ENCODE measurements at places on chromosomes 3 and 15. TPM values are rescaled to one million over a fixed set of nuclear protein-coding genes. Genes with fewer than 3 reads are reported as not detected.
A peak's percentile ranks its signal among the peaks of the same experiment; 100 is the strongest.

DNA sequence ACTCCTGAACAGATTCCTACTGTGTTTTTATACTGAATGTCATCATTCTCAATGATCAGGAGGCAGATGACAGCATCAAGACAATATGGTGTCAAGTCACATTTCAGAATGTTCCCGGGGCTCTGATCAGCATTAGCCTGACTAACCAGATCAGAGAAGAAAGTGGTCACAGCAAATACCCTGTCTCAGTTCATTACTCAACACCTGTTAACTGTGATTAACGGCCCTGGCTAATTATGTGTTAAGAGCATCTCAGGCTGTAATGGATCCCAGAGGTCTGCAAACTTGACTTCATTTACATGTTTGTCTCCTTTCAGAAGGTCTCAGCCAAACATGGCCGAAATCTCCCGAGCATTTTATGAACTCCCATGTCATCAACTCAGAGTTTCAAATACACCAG lies 833.7 kb downstream of the FHIT start:
- no peak for DNase-seq
- no peak overlapping the region for H3K27ac ChIP-seq
- no peak overlapping the region for H3K4me3 ChIP-seq

- H3K4me1 ChIP-seq: peaks cover 6% of the 10 kb centered on the region
- H3K36me3 ChIP-seq: no peaks in the 10 kb centered on the region
- no peaks in the 10 kb centered on the region for H3K27me3 ChIP-seq
- DNase-seq: no peak
- peak overlapping the region; percentile 46 for H3K4me3 ChIP-seq
- H3K27ac ChIP-seq: peak overlapping the region; percentile 97
Measured at GRCh38 chr15:68277131-68277602, 378 bp upstream of the FEM1B start.

DNA sequence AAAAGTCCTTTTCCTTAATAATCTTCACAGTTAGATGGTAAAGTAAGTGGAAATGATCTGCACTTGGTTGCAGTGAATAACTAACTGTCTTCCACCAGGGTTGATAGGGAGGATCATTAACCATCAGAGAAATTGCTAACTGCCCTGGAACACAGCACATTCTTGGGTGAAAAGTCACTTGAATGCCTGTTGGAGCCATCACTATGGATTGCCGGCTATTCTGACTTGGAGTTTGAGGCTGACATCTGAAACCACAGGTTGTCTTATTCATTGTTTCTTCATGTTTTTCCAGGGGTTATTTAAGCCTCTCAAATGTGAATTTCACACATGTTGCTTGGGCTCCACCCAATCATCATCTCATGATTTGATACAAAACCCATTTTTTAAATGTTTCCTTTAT lies 901.4 kb downstream of the MCTP2 start:
- no peaks in the 10 kb centered on the region for H3K36me3 ChIP-seq
- no peak overlapping the region for H3K27ac ChIP-seq
- H3K4me3 ChIP-seq: no peak overlapping the region
- no peak for DNase-seq
- H3K27me3 ChIP-seq: no peaks in the 10 kb centered on the region

- H3K27ac ChIP-seq: no peak overlapping the region
- H3K4me3 ChIP-seq: no peak overlapping the region
- DNase-seq: no peak
- H3K36me3 ChIP-seq: no peaks in the 10 kb centered on the region
- no peaks in the 10 kb centered on the region for H3K27me3 ChIP-seq
Measured at GRCh38 chr15:80003934-80004472, 33.0 kb upstream of the BCL2A1 start.

DNA sequence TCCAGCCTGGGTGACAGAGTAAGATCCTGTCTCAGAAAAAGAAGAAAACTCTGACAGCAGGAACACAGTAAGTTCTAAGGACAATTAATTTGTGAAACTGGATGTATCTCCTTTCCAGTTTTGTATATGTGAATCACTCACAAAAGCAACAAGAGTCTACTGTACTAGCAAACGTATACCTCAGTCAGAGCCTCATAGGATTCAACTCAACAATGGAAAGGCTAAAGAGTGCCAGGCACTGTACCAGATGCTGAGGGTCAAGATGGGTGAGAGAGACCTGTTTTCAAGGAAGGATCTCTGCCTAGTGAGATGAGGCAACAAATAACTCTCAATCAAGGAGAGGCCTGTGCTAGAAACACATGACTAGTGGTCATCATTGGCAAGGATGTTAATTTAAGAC lies 14.9 kb downstream of the TBL1XR1 start:
- no peak overlapping the region for H3K4me3 ChIP-seq
- no peak for DNase-seq
- no peak overlapping the region for H3K27ac ChIP-seq
- no peaks in the 10 kb centered on the region for H3K36me3 ChIP-seq

DNA sequence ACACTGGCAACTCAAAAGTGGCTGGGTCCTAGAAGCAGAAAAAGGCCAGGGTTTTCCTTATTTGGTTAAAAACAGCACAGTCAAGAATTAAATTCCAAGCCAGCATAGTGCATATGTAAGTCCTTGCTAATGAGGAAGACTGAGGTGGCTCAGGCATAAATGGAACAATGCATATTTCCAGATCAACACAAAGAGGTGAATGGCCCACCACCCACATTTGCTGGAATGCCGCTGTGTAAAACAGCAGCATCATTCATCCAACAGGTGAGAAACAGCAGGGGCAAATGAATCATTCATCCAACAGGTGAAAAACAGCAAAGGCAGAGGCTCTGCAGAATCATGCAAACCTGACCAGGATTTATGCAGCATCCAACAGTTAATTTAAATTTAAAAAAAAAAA lies 32.9 kb downstream of the GPR176 start:
- no peak overlapping the region for H3K27ac ChIP-seq
- DNase-seq: no peak
- H3K36me3 ChIP-seq: peaks cover 3% of the 10 kb centered on the region
- no peaks in the 10 kb centered on the region for H3K27me3 ChIP-seq
- no peak overlapping the region for H3K4me3 ChIP-seq

DNA sequence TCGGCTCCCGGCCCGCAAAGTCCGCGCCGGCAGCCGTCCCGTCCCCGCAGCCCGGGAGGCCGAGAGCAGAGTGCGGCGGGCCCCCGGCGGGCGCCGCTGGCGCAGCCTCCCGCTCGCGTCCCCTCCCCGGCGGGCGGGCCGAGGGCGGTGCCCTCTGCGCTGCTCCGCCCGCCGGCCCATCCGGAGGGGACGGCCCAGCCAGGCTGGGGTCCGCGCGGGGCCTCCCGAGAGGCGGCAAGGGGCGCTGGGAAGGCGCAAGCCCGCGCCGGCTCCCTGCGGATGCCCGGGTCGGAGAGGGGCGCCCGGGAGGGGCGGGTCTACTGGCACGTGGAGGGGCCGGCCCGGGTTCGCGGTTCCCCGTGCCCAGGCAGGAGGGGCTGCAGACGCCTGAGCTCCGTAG lies at the start of the genes CLCN2 and POLR2H:
CLCN2 (minus strand) TSS at position 74 of the 400 bp plus-strand sequence. CDS start 126 bp downstream, outside the sequence.
POLR2H (plus strand) TSS at position 179 of the 400 bp plus-strand sequence. CDS start 1,783 bp downstream, outside the sequence.
- H3K4me1 ChIP-seq: no peaks in the 10 kb centered on the region
- H3K4me3 ChIP-seq: peak within 1 kb of the TSS; percentile 78
- H3K27ac ChIP-seq: peak within 1 kb of the TSS; percentile 96
- H3K27me3 ChIP-seq: no peaks in the 10 kb centered on the region
- peak; percentile 68 for DNase-seq
- no peaks in the 10 kb centered on the region for H3K36me3 ChIP-seq

DNA sequence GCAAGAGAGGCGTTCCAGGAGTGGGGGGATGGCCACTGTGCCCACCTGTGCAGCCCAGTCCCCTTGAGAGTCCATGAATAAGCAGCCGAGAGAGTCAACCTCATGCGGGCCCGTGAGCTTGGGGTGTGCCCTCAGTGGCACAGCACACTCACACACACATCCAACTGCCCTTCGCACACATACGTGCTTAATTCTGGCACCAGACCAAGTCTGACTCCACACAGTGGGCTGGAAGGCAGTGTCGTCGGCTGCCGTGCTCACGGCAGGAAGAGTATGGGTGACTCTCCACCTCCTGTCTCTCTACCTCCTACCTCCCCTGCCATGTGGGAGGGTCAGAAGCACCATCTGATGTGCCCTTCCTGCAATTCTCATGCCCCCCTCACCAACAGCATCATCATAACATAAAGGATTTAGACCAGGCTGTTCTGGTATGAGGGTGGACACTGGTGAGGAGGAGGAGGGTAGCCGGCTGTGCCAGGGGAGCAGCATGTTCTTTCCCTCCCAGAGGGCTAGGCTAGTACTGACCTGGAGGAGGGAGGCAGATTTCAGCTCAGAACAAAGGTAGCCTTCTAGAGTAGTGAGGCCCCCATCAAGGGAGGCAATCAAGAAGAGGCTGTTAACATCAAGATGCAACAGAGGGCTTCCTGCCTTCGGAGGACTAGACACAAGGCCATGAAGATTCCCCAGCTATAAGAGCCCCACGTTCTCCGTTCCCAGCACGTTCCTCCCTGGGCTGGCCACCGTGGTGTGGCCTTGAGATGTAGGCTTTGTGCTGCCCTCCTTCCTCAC lies 5.3 kb upstream of the STRA6 start:
- H3K27ac ChIP-seq: no peak overlapping the region
- no peak for DNase-seq
- H3K4me1 ChIP-seq: no peaks in the 10 kb centered on the region
- no peak overlapping the region for H3K4me3 ChIP-seq
- H3K27me3 ChIP-seq: no peaks in the 10 kb centered on the region
- H3K36me3 ChIP-seq: no peaks in the 10 kb centered on the region

CDHR4 gene
- 0.26 TPM for total RNA-seq

MRPL47 gene
- 19.7 TPM for total RNA-seq

CFAP161 gene
- 0.84 TPM for total RNA-seq

ZBED2 gene
- total RNA-seq: not detected

SERPINI2 gene
- total RNA-seq: 0.51 TPM

CHST13 gene
- total RNA-seq: 0.33 TPM

CHRFAM7A gene
- 13.2 TPM for total RNA-seq
